ENCODE measurements at places on chromosomes 7 and 10.
A peak's percentile ranks its signal among the peaks of the same experiment; 100 is the strongest.

DNA sequence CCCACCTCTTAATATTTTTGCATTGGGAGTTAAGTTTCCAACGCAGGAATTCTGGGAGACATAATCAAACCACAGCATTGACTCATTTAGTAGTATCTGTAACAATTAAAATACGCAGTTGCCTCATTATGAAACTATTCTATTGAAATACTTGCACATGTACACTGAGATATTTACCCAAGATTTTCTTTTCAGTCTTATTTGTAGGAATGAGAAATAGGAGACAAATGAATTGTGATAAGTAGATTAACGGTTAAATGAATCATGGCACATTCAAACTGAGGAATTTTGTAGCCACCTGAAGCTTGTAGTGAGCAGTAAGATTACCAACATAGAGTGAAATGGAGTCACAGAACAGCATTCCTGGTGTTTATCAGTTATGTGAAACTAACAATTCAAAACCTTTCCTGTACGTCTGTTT, 18.1 kb downstream of the RP9 start:
- no peak for ATAC-seq

- ATAC-seq = no peak
Observed at GRCh38 chr10:4130685-4131084, 345.7 kb upstream of the KLF6 start.

DNA sequence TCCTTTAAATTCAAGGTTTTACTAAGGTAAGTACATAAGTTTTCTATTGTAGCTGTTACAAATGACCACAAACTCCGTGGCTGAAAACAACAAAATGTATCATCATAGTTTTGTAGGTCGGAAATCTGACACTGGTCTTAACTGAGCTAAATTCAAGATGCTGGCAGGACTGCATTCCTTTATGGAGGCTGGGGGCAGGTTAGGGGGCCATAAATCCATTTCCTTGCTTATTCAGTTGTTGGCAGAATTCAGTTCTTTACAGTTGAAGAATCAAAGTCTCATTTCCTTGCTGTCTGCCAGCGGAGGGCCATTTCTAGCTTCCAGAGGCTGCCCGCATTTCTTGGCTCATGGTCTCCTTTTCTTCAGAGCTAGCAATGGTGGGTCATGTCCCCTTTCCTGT, 11.2 kb upstream of the PRR15 start:
- ATAC-seq = no peak

GRCh38 chr7:140967438-140967837, 42.7 kb upstream of the BRAF start:
- no peak for ATAC-seq

DNA sequence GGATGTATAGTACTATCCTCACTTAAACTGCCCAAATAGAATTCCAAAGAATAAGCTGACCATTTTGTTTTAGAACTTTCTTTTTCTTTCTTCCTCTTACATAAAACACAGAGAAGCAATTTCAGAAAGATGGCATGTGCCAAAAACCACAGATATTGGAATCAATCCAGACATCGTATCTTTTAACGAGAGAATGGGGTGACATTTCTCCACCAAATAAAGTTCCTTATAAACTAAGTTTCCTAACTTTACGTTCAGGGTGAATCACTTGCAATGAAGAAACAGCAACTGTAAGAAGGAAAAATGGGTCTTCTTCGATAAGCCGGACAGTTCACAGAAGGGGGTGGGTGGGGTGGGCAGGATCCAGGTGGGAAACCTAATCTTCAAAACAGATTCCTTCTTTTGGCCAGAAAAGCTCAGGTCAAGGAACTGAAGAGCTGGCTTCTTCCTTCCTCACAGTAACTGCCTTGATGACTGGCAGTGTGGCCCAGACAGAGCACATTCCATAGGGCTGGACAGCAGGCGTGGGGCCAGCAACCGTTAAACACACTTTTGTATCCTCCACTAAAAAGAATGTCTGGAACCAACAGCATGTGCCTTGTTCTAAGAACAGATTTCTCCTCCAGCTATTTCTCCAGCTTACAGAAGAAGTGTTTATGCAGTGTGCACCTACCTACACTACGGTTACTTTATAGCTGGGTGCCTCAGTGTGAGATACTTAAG, 31.5 kb downstream of the CREB3L2 start:
- peak; percentile 57 for ATAC-seq

DNA sequence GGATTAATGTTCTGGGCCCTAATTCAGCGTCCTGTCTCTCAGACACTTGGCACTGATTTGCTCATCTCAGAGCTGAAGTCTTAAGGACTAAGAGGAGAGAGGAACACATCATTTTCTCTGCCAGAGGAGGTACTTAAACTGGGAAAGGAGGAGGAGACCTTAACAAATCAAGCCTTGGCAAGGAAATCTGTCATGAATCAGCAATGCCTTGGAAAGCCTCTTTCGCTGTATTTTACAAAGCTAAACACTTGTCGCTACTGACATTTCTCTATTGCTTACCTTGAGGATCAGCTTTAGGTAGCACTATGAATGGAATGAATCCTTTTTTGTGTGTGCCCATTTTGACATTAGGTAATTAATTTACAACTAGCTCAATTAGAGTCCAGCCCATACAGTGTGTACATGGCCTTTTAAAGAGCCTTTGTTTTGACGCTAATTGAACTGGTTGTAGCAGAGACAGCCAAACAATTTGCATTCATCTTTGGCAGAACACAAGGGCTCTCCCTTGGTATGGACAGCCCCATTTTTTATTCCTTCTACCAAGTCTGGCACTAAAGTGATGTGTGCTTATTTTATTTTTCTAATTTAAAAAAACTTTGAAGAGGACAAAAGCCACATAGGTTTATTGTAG, 37.4 kb downstream of the AUTS2 start:
- ATAC-seq = no peak

DNA sequence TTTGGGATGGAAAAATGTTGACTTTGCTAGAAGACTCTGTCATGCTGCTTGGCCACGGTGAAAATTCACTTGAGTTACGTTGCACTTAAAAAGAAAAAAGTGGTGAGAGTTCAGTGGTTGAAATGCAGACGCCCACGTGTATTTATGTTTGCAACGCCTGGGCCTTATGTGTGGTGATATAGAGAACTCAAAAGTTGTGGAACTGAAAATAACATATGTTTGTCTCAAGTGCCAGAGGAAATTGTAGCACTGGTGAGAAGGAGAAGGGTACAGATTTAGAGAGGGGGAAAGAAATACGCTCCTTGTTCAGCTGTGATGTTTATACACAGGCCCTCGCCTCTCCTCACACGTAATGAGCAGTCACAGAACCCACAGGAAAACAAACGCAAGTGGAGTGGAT, 73.6 kb downstream of the EMX2 start:
- no peak for ATAC-seq

- ATAC-seq = no peak
Observed at GRCh38 chr10:112628951-112629609, 182.1 kb downstream of the VTI1A start.

- no peak for ATAC-seq
Observed at GRCh38 chr10:22593636-22594198, 120.7 kb downstream of the PIP4K2A start.

DNA sequence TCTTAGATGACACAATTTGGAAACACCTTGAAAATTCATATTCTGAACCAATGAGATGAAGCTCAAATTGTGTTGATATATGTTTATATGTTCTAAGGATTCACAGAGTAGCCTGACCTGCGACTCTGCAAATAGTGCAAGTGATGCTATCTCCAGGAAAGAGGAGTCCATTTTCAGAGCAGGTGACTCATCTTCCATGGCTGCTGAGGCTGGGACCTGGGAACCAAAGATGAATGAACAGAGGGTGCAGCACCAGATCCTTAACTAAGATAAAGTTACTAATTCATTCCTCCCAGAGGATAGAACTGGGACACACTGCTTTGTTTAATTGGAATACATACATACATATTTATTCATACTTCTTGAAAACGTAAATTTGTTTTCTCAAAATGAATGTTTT, 240.6 kb upstream of the SEMA3C start:
- ATAC-seq = no peak

GRCh38 chr7:117848941-117849340, 24.3 kb downstream of the CTTNBP2 start:
- ATAC-seq = no peak

GRCh38 chr10:34999532-34999931, 90.6 kb downstream of the CUL2 start:
- no peak for ATAC-seq

GRCh38 chr7:30281791-30282190, 2.6 kb upstream of the ZNRF2 start:
- no peak for ATAC-seq

GRCh38 chr7:50474382-50475160, 24.4 kb upstream of the FIGNL1 start:
- no peak for ATAC-seq

GRCh38 chr7:102061981-102062390, 224.7 kb upstream of the SH2B2 start:
- ATAC-seq = no peak

DNA sequence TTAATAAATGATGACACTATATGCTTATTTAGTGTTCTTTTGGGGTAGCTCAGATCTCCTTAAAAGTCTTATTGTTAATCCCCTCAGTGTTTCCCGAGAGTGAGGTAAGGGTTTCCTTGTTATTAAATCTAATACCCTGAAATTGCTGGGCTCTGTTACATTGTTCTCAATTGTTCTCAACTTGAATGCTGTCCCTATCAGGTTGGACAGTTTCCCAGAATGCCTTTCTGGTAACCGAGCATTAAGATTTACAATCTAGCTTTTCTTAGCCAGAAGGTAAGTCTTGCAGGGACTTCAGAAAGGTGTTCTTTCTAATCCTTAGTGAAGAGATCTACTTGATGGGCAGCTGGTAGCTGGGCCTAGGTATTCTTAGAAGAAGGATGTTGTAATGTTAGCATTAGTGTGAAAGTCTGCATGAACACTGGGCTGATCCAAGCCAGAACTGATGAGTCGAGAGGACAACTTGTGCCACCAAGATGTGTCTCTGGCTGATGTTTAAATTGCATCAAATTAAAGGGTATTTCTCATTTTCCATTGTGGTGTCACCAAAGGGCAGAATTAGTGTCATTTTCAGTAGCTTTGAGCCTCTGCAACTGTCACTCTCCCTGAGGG, 89.9 kb downstream of the SND1 start:
- no peak for ATAC-seq

DNA sequence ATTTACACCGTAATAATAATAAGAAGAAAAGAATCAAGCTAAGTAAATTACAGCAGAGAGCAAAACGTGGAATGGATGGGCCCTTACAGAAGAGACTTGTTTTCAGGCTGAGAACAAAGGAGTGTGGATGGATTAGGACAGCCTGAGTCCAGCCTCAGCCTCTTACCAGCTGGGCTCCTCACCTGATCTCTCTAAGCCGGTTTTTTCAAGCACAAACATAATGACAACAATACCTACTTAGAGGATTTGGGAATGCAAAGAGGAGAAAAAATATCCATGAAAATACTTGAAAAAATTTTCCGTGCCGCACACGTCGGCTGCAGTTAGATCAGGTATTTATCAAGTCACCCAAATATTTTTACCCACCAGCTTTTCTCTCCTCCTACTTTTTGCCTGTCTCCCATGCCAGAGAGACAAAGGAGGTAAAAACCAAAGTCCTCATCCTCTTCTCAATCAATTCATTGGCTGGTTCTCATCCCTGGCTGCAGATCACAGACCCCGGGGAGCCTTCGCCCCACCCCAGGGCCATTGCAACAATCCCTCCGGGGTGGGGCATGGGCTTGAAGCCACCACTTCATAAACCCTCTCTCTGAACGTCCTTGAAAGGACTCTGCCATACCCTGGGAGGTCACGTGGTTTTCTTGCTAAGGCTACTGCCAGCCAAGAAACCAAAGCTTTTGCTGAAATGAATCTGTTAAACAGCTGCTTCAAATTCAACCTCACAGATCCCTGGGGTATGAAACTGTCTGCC, 29.7 kb upstream of the GTF2I start:
- ATAC-seq = peak; percentile 68

- no peak for ATAC-seq
Observed at GRCh38 chr10:45433716-45434469, 59.9 kb downstream of the ALOX5 start.

DNA sequence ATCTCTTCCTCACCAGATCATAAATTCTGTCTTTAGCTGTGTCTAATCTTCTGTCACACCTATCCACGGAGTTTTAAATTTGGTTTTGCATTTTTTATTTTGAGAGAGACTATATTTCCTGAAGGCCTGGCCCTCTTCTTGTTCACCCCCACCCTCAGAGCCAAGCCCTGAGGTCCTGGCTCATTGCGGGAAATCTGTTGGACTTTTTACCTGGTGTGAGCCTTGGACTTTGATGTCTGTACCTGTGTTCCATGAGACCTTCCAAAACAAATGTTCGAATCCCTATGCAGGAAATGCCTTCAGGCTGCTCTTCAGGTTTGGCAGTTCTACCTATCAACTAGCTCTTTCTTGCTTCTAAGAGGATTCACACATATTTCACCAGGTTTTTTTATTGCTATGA, 175.2 kb upstream of the GRB10 start:
- ATAC-seq = no peak

GRCh38 chr7:47039904-47040303, 542.0 kb downstream of the TNS3 start:
- no peak for ATAC-seq

GRCh38 chr7:19561121-19561805, 147.6 kb downstream of the POLR1F start:
- no peak for ATAC-seq

DNA sequence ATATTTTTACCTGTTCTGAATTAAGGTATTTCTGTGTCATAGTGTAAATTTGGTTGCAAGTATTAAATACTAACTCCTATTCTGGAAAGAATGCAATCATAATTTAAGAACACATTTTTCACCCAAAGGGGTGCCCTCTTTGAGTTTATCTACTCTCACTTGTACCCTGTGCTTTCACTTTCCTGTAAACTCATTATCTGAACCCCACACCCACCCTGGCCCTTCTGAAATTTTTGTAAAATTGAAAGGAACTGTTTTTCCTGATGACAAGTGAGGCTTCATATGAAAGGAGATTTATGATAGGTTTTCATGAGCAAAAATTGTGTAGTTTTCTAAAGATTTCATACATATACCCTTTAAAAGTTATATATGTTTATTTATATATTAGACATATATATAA, 134.5 kb downstream of the WNT2 start:
- ATAC-seq = no peak

DNA sequence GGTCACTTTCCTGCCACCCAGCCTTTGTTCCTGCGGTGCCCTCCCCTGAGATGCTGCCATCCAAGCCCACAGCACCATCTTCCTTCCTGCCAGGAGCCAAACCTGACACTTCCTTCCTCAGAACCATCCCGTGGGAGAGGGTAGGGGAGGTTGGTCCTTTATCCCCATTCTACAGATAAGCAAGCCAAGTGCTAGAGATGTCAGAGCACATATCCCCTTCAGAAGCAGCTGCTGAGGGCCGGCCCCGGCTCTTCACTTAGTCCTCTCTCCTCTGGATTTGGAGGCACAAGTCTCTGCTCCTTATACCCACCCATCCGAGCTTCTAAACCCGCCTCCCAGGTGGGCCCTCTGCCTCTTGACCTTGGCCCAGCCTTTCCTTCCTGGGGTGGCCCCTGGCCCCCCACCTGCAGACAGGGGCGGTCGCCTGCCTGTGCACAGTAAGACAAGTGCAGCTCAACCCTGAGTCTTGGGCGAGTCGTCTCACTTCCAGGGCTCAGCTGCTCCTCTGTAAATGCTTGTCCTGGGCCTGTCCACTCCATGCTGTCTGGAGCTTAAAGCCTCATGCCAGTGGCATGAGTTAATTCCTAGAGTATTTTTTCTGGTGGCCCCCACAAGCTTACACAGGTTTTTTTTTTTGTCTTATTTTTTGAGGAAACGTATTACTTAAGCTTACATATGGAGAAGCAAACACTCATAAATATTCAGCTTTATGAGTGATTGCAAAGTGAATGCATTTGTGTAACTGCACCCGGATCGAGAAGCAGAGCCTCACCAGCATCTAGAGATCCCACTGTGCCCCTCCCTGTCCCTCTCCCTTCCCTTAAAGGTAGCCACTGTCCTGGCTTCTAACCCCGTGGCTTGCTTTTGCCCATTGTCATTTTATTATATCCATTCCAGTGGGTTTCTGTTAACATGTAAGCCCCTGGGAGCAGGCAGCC, 125.1 kb downstream of the CDH23 start:
- no peak for ATAC-seq

Measured in esophagus mucosa (tissue), 1 donor.